Activated T-helper 9 cell treated with anti-CD3 and anti-CD28 coated beads, Interleukin-2, amount 50 U/mL, for 16 hours (primary cell): ENCODE measurements at places on chromosomes 11 and 22.

DNA sequence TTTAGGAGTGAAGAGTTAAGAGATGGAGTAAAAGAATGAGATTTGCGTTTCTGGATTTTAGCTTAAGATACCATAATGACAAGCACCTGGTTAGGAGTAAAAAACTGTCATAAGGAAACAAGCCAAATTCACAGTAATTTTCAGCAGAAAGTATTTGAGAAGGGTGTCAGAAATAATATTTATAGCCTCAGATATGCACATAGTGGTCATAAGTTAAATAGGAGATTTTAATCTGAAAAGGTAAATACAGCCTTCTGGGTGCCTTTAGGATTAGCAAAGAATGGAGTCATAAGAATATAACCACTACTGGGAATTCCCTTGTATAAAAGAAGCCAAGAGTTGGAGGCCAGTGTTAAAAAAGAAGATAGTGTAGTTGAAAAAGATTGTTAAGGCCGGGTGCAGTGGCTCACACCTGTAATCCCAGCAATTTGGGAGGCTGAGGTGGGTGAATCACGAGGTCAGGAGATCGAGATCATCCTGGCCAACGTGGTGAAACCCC, 160.1 kb downstream of the SWAP70 start:
- DNase-seq, result no peak

DNA sequence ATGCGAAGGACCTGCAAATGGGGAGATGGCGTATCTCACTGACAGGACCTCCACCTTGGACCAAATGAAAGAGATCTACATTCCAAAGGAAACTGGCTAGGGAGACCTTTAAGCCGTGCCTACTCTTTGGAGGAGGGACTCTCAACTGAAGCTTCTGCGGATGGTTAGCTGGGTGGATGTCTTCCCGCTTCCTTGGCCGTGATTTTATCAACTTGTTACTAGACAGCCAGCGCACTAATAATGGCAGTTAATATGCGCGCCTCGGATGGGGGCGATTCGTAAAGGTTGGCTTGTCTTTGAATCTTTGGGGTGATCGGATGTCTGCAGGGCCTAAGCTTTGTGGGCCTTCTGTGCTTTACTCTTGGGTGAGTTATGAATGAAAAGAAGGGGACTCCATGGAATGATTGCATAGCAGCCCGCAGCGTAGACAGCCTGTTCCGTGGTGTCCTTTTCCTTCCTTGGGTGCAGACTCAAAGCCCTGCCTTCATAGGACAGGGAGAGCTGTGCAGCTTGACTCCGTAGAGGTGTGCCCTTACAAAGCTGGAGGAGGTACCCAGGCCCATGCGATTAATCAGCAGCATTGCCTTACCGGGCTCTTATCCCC, 1.5 kb downstream of the ZNRF3 start:
- DNase-seq, result no peak

DNA sequence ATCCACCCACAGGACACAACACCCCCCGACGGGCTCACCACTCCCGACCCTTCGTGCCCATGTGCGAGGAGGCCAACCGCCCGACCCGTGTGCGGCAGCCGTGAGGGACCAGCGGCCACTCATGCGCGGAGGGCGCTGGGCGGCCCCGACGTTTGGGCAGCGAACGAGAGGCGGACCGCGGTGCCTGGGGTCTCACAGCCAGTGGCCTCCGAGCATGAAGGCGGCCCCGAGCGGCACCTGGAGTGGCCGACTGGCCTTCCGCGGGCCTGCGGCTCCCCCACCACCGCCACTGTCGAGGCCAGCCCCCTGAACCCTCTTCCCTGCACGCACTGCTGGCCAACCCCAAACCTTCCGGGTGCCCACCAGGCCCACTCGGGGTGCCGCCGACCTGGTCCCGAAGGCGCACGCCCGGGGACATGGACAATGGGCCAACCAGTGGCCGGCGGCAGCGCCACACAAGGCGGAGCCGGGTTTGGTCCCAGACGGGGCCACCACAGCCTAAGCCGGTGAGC, 4274.9 kb upstream of the OR11H1 start:
- DNase-seq, result no peak

GRCh38 chr22:46148336-46148735, 2.0 kb upstream of the PPARA start:
- no peak for DNase-seq

GRCh38 chr11:94011478-94011877, 9.7 kb upstream of the HEPHL1 start:
- no peak for DNase-seq

DNA sequence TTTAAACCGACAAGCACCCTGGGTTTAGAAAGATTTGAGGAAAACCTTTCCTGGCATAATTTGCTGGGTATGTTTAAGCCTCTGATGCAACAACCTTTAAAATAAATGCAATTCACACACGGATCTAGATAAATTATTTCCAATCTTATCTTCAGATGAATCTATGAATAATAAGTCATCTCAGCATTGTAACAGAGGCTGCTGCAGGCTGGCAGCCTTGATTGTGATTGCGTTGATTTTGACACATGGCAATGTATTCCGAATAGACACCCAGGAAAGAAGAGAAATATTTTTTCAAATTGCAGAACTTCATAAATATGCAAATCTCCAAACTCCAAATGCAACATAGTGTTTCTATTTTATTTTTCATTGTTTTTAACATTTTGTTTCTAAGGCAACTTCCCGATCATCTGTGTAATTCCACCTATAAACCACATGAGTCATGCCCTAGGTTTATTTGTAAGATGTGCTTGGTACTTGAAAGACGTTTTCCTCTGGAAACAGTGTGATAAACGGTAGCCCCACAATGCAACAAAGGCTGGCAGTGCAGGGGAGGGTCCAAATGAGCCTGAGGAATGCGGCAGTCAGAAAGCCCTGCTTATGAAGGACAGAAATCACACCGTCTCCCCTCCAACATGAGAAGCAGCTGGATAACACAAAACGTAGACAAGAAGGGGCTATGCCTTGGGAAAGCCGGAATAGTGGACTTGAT, 359.0 kb downstream of the BRD1 start:
- DNase-seq, result no peak

GRCh38 chr11:6607190-6607795, 3.7 kb downstream of the ILK start:
- no peak for DNase-seq

GRCh38 chr11:32311346-32312065, 123.8 kb downstream of the WT1 start:
- DNase-seq, result no peak

DNA sequence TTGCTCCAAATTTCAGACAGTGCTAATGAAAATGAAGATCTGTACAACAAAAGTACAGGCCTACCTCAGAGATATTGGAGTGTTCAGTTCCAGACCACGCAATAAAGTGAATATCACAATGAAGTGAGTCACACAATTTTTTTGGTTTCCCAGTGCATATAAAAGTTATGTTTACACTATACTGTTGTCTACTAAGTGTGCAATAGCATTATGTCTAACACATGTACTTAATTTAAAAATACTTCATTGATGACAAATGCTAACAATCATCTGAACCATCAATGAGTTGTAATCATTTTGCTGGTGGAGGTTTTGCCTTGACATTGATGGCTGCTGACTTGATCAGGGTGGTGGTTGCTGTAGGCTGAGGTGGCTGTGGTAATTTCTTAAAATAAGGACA, 60.6 kb upstream of the E2F8 start:
- DNase-seq, result no peak

DNA sequence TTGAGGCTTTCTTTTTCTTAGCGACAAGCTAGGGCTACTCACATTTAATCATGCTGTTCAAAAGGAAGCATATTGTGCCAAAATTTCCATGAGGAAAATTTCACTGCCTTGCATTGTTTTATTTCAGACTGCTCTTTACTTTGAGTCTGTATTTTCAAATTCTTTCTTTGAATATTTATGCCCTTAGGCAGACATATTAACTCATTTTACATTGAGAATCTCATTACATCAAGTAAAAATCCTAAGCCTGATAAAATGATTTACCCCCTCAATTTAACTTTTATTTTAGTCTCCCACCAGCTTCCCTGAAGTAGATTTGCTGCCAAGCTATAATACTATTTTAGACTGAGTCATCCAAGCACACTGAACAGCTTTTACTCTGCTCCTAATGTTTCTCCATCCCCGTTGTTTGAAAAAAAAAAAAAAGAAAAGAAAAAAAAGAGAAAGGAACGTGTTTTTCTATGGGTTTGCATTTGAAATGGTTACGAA, 189.3 kb upstream of the MTMR2 start:
- no peak for DNase-seq

DNA sequence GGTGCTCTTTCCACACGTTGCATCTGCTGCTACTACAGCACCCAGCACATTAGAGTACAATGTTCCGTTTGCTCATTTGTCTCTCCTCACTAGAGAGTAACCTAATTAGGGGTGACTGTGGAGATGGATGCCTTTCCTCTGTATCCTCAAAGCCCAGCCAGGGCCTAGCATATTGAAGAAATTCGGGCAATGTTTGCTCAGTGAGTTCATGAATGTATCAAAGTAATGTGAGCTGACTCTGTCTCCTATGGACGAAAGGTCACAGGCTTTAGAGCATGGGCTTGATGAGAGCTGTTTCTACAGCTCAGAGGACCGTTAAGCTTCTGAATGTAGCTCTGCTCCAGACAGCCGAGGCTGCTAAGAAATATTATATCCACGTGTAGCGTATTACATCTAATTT, 67.5 kb downstream of the C11orf58 start:
- no peak for DNase-seq

DNA sequence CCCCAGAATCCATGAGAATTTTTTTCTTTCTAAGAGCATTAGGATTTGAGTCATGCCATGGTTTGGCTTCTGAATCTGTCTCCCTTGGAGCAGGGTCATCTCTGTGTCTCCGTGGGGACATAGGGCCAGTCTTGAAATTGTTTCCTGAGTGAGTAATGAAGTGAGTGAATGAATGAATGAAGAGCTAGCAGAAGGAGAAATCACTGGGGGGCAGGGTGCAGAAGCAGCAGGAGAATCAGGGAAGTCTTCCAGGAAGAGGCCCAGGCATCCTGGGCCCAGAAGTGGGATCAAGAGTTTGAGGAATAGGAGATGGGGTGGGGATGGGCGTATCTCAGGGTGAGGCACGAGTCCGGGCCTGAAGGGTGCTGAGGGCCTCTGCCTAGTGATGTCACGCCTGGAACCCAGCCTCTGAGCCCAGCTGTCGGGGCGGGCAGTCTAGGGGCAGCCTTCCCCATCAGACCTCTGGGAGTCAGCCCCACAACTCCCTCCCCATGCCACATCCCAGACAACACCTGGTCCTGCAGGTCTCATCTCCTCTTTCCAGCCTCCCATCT, 12.5 kb upstream of the MGAT3 start:
- DNase-seq, result no peak

DNA sequence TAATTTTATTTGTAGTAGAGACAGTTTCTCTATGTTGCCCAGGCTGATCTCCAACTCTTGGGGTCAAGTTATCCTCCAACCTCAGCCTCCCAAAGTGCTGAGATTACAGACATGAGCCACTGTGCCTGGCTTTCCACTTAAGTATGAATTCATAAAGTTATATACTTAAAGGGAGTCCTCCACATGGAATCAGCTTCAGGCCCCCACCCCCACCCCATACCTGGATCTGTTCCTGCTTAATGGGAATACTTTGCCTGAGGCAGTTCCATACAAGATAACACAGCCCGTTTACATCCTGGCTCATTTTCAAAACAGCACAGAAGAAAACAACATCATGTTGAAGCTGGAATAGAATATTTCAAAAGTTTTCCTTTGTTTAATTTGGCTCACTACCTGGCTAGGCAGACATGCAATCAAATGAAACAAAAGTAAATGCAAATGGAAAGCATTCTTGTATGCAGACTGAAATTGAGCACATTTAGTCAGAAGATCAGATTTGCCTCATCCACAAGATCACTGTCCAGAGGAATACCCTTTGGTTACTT, 82.4 kb downstream of the FAT3 start:
- no peak for DNase-seq

- DNase-seq, result no peak
Observed at GRCh38 chr22:48931452-48931851, 896.2 kb downstream of the BRD1 start.

DNA sequence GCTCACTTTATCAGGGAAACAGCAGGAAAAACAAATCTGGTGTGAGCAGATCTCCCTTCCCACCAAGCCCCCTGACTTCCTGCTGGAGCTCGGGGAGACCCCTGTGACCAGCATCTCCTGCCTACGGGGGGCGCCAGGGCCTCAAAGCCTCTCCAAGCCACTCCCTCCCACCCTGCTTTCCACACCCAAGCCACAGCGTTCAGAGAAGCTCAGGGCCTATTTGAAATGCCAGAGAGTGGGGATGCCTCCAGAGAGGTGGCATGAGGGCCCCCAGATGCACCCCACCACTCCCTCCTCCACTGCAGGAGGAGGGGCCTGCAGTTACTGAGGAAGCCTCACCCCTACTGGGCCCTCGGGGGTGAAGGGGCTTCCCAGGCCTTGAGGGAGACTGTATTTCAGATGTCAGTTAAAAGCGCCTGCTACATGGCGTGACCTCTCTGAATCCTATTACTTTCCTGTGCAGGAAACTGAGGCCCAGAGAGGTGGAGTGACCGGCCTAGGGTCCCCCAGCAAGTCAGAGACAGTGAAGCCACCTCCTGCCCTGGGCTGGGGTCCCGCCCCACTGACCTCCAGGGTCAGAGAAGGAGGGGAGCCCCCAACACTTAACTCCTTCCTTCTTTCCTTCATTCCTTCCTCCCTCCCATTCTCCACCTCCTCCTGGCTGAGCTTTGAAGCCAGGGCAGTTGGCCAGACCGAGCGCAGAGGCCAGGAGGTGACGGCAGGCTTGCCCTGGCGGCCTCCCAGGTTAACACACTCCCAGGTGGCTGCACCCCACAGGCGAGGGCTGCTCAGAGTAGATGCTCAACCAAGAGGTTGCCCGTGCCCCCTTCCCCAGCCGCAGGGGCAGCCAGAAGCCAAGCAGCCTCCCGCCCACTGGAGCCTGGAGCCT, 6.0 kb upstream of the CDKN1C start:
- no peak for DNase-seq

DNA sequence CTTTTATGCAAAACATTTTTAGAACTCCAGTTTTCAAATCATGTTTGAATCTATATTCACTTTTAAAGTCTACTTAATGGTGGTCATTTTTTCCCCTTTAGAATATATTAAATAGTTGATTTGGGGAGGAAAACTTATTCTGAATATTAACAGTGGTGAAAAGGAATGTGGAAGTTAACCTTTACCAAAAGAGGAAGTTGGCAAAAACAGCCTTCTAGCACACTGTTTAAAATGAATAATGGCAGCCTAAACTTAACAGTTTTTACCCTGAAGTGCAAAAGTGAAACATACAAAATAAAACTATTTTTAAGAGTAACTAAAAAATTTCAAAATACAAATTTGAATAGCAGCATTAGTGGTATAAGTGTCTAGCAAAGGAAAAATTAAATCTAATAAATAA, 86.4 kb downstream of the GRK3 start:
- no peak for DNase-seq
